ENCODE measurements at places on chromosomes 13 and 19.

- DNase-seq, result no peak
Observed at GRCh38 chr13:82817133-82817532, 1065.1 kb downstream of the SLITRK1 start.

- DNase-seq, result no peak
Observed at GRCh38 chr13:97502181-97502580, 68.2 kb downstream of the RAP2A start.

GRCh38 chr13:42561752-42562467 lies 12.0 kb upstream of the TNFSF11 start:
- DNase-seq, result no peak

DNA sequence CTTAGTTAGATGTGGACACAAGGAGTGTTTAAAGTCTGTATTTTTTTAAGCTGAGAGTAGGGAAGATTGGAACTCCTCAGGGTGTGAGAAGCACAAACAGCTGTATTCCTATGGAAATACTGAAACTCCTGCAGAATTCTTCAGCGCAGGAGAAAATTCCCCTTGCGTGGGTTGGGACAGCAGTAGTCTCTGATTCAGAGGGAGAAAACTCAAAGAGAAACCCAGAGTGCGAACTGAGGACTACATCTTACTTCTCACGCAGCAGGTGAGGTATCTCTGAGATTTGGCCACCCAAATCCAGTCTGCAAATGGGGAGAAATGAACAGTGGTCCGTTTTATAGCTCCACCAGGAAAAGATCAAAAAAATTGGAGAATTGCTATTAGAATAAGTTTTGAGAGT lies 60.9 kb downstream of the FRY start:
- DNase-seq, result no peak

- no peak for DNase-seq
Observed at GRCh38 chr13:79398127-79398526, 7.9 kb downstream of the RBM26 start.

DNA sequence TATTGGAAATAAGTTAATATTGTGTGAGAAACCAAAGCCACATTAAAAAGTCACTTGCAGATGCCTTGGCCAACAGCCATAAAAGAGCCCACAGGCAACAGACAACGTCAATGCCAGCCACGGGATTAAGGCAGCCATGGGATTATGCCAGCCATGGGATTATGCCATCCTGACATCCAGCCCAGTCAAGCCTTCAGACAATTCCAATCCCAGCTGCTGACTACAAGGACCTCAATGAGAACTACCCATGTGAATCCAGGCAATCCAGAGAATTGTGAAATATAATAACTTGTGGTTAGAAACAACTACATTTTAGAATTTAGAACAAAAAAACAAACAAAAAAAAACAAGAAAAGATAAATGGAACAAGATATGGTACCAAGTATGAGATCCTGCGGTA lies 356.6 kb downstream of the EFNB2 start:
- no peak for DNase-seq

DNA sequence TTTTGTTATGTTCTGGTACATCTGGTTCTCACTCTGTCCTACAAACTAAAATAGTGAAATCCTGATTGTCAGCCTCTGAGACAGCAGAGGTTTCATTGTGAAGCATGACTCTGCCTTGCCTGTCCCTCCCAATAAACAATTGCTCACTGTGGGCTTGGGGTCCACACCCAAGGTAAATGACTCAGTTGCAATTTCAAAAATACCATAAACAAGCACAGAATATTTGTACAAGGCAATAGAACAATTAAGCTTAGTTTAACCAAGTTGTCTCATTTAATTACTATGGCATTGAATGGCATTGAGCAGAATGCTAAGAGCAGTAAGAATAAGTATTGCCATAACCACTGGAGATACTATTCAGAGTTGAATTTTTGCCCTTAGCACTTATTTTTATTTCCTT lies 353.6 kb downstream of the SPRY2 start:
- no peak for DNase-seq
